ENCODE measurements at places on chromosomes 5 and 9.

- no peaks in the 10 kb centered on the region for H3K36me3 ChIP-seq
- no peak overlapping the region for H3K4me3 ChIP-seq
- H3K4me1 ChIP-seq: no peaks in the 10 kb centered on the region
- no peak overlapping the region for H3K27ac ChIP-seq
- H3K27me3 ChIP-seq: no peaks in the 10 kb centered on the region
Measured at GRCh38 chr5:137760719-137761516, 6.8 kb upstream of the HNRNPA0 start.

GRCh38 chr5:103108086-103108485 lies 11.9 kb downstream of the GIN1 start:
- no peak overlapping the region for H3K27ac ChIP-seq
- no peaks in the 10 kb centered on the region for H3K27me3 ChIP-seq
- H3K4me1 ChIP-seq: no peaks in the 10 kb centered on the region
- no peak overlapping the region for H3K4me3 ChIP-seq

DNA sequence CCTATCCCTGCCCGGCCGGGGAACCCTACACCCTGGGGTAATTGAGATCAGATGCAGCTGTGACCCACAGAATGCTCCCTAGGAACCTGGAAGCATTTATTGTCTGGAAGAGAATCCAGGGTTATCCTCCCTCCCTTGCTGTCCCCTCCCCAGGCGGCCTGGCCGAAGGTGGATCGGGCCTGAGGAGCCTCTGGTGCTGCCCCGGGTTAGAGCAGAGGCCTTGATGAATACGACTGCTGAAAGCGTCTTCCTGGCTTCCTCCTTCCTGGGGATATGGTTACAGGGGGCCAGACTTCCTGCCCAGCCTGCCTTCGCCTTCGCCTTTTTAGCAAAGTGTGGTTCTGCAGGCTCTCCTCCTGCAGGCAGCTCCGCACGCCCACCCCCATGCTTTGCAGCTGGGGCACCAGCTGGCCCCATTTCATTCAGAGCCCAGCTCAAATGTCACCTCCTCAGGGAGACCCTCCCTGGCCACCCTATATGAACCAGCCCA lies 22.5 kb upstream of the PTGS1 start:
- H3K27ac ChIP-seq: no peak overlapping the region
- DNase-seq: no peak
- no peaks in the 10 kb centered on the region for H3K27me3 ChIP-seq
- H3K36me3 ChIP-seq: no peaks in the 10 kb centered on the region
- peaks cover 3% of the 10 kb centered on the region for H3K4me1 ChIP-seq

DNA sequence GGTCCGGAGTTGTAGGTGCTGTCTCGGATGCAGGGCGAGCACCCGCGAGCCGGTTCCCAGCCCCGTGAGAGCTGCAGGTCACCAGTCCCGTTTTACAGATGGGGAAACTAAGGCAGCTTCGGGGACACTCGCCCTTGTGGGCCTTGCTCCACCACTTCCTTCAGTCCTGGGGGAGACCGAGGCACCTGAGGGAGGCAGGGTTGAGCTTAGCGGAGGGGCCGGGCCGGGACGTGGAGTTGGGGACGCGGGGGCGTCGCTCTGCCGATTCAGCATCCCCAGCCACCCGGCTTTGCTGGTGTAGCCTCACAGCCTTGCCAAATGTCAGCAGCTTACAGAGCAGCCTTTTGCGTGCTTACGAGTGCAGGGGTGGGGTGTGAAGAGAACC lies 530 bp downstream of the BBLN start:
- H3K4me3 ChIP-seq: peak overlapping the region; percentile 89
- peak overlapping the region; percentile 26 for H3K27ac ChIP-seq
- peaks cover 22% of the 10 kb centered on the region for H3K36me3 ChIP-seq
- no peaks in the 10 kb centered on the region for H3K4me1 ChIP-seq
- no peaks in the 10 kb centered on the region for H3K27me3 ChIP-seq
- peak; percentile 54 for DNase-seq

- no peak overlapping the region for H3K27ac ChIP-seq
- H3K36me3 ChIP-seq: no peaks in the 10 kb centered on the region
- H3K27me3 ChIP-seq: no peaks in the 10 kb centered on the region
- no peak overlapping the region for H3K4me3 ChIP-seq
Measured at GRCh38 chr5:143052967-143053682, 282.9 kb downstream of the ARHGAP26 start.

GRCh38 chr5:172954751-172955159 lies 4.5 kb upstream of the RPL26L1 start:
- H3K4me3 ChIP-seq: no peak overlapping the region
- no peaks in the 10 kb centered on the region for H3K27me3 ChIP-seq
- peaks cover 25% of the 10 kb centered on the region for H3K36me3 ChIP-seq
- H3K27ac ChIP-seq: peak overlapping the region; percentile 74
- H3K4me1 ChIP-seq: peaks cover 27% of the 10 kb centered on the region

GRCh38 chr5:123094919-123095797 lies 6.1 kb downstream of the PRDM6 start:
- no peak overlapping the region for H3K4me3 ChIP-seq
- H3K36me3 ChIP-seq: no peaks in the 10 kb centered on the region
- H3K4me1 ChIP-seq: no peaks in the 10 kb centered on the region

DNA sequence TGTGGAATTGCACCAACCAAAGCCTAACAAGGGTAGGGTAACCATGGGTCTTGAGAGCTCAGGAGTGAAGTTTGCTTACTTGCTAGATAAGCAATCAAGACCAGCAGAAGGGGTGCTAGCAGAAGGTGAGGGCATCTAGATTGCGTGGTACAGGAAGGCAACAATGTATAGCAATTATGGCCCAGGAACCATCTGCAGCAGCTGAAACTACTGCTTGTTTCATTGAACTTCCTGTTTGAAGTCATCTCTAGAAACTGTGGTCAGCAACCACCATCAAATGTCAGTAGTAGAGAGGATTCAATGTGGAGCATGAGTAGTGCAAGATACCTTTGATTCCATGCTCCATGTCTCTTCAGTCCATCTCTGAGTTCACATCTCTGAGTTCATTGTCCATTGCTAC lies 462.1 kb upstream of the GRAMD2B start:
- no peaks in the 10 kb centered on the region for H3K27me3 ChIP-seq
- H3K36me3 ChIP-seq: no peaks in the 10 kb centered on the region
- H3K4me1 ChIP-seq: no peaks in the 10 kb centered on the region
- DNase-seq: no peak
- H3K27ac ChIP-seq: no peak overlapping the region

DNA sequence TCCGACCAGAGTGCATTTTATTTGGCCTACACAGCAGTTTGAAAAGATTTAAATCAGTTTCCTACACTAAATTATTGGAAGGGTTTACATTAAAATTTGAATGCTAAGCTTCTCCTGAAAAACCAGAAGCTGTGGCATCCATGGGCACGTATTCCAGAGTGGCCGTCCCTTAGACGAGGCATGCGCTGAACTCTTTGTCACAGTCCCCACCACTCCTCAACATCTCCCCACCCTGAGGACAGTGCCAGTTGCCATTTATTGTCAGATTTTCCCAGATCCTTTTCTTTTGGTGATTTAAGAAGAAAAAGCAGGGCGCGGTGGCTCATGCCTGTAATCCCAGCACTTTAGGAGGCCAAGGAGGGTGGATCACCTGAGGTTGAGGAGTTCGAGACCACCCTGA lies 39.9 kb upstream of the UNC5A start:
- no peak overlapping the region for H3K4me3 ChIP-seq
- H3K4me1 ChIP-seq: no peaks in the 10 kb centered on the region
- no peak overlapping the region for H3K27ac ChIP-seq
- no peaks in the 10 kb centered on the region for H3K36me3 ChIP-seq
- peaks cover 32% of the 10 kb centered on the region for H3K27me3 ChIP-seq
- no peak for DNase-seq

GRCh38 chr5:147509041-147509709 lies 693 bp downstream of the DPYSL3 start:
- no peak overlapping the region for H3K27ac ChIP-seq
- peak; percentile 71 for DNase-seq
- peak overlapping the region; percentile 30 for H3K4me3 ChIP-seq
- H3K4me1 ChIP-seq: no peaks in the 10 kb centered on the region
- H3K27me3 ChIP-seq: peaks cover 20% of the 10 kb centered on the region

GRCh38 chr9:137130176-137130755 lies 8.7 kb upstream of the GRIN1 start:
- H3K4me3 ChIP-seq: peak overlapping the region; percentile 55
- no peaks in the 10 kb centered on the region for H3K27me3 ChIP-seq
- H3K36me3 ChIP-seq: no peaks in the 10 kb centered on the region

DNA sequence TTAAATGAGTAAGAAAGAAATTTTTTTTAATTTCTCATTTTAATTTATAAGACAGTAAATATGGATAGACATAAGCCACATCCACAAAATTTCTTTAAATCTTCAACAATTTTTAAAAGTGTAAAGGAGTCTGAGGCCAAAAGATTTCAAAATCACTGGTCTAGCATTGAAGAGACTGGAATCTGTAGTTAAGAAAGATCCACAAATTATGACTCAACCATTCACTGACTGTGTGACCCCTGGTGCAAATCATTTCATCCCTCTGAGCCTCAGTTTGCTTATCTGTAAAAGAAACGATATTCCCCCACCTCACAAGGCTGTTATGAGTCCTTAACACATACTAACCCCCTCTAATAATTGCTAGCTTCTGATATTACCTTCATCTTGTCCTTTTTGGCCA lies 98.5 kb downstream of the EBF1 start:
- DNase-seq: no peak
- no peak overlapping the region for H3K27ac ChIP-seq
- peaks cover 21% of the 10 kb centered on the region for H3K27me3 ChIP-seq
- no peak overlapping the region for H3K4me3 ChIP-seq
- H3K36me3 ChIP-seq: no peaks in the 10 kb centered on the region

All from RWPE2 (cell line).